Left hindlimb (tissue), 1 donor: ENCODE measurements at places on chromosomes 12 and 14.

- DNase-seq = no peak
Measured at GRCh38 chr12:76020731-76021672, 10.6 kb downstream of the PHLDA1 start.

- DNase-seq = no peak
Measured at GRCh38 chr14:95402176-95402575, 82.5 kb upstream of the CLMN start.

DNA sequence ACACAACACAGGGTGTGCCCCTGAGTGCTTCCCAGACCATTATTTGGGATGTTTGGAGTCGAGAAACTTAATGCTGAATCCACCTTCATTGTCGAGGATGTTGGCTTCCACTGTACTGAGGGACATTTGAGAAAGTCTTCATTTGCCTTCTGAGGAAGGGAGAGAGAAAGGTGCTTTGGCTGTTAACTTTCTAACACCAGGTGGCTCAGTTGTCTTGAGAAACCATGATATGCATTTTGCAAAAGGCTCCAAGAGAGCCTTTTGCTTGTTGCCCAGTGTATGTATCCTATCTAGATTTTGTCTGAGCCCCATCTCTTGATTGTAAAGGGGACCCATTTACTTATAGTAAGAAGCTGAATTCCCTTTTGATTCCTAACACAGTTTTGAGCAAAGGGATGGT, 28.6 kb upstream of the NRXN3 start:
- no peak for DNase-seq

GRCh38 chr12:80593766-80594165, 113.7 kb upstream of the MYF6 start:
- DNase-seq = no peak

DNA sequence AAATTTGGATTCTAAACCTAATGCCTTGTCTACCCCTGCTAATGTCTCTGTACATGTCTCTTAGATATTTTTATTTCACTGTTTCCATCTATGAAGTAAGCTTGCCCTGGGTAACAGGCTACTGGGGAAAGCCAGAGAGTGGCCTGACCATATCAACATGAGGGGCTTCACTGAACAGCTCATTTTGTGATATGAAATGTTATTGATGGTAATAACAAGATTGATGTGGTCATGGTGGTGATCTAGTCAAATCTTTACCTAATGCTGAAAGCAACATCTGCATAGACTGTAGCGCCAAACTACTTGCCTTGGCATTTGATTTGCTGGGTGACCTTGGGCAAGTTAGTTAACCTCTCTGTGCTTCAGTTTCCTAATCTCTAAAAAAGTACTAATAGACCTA, 9.9 kb upstream of the DYRK2 start:
- no peak for DNase-seq

- DNase-seq = no peak
Measured at GRCh38 chr14:49962621-49963020, 69.7 kb downstream of the ARF6 start.

DNA sequence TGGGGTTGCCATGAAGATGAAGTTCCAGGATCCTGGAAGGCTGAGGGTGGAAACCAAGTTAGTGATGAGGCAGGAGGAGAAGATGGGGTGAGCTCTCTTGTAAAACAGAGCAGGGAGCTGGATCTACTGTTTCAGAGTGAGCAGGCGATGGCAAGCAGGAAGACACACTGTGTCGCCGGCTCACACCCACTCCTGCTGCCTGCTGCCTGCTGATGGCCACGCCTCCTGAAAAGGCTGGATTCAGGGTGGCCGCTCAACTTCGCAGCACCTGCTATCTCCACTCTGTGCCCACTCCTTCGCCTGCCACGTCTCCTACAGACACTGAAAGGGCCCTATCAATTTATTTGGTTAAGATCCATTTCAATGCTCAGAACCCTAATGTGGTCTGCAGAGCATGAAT, 96.1 kb downstream of the RBM19 start:
- DNase-seq = no peak

- no peak for DNase-seq
Measured at GRCh38 chr14:76656592-76656991, 104.7 kb upstream of the VASH1 start.

DNA sequence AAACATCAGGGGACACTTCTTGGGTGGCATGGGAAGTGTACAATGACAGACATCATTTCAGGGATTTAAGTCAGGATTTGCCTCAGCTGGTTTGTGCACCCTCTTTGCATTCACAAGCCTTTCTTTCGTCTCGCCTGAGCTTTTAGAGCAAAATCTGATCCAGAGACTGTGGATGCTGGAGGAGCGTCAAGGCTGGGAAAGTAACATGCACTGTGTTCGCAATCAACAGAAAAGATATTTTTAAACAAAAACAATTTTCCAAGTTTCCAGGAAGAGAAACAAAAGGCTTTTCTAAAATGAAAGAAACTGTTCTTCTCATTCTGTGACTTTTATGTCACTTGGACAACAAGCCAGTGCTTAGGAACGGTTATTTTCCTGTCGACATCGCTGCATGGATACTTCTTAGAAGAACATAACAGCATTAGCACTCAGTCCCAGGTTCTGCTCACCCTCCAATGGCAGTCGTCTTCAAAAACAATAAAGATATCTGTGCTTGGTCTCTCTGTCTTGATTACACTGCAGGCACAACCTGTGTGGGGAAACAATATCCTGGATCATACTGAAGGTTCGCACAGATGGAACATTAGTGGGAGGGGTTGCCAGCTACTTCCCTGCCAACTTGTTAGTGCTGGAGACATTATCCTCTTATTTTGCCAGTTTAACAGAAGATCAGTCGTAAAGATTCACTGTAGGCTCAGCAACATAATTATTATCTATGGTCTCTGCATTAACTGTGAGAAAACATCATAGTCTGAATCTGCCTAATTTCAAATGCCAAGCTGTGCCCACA, 403.3 kb upstream of the ATP2B1 start:
- DNase-seq = peak; percentile 38

DNA sequence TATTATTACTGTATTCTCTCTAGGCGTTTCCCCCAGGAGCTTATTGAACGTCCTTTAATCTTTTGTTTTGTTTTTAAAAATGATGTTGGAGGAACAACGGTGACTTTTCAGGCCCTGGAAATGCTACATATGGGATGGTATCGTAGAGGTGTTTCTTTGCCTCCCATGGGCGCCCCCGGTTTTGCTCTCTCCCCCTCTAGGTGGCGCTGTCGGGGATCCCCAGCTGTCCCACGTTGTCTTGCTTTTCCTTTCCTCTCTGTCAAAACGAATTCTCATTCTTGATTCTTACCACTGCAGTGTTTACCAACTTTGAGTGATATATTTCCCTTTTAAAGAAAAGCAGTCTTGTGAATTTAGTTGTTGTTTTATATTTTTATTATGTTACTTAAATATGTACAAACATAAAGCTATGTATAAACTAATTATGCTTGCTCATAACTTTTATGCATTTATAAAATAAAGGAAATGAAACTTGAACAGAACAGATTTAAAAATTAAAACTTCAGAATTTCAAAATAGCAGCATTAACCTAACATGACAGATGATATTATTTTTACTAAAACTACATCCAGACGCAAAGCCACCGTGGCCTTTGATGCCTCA, 171.9 kb downstream of the RGS6 start:
- DNase-seq = no peak

DNA sequence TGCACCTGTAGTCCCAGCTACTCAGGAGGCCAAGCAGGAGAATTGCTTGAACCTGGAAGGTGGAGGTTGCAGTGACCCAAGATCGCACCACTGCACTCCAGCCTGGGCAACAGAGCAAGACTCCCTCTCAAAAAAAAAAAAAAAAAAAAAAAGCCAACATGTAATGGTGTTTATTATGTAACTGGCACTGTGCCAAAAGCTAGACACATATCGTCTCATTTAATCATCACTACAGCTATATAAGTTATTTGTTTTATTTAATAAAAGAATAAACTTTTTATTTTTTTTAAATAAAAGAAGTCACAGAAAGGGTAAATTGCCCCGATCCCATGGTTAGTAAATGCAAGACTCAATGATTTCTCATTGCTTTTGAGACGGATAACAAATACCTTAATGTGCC, 76.9 kb downstream of the PTCSC3 start:
- DNase-seq = no peak

DNA sequence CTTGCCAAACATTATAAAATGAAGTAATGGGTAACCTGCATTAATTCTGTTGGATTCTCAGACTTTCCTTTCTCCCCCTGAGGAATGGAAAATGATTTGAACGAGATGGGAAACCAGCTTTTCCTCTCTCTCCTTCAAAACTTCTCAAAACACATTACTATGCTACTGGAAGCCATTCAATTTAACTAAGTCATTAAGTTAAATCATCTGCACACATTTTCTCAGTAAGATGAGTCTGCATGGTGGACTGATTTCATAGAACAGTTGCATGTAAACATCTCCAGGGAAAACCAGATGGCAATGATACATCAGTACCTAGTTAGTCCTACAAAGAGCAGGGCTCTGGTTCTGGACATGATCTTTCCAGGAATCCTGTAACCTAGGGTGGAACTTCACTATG, 59.9 kb downstream of the BMP4 start:
- DNase-seq = no peak

DNA sequence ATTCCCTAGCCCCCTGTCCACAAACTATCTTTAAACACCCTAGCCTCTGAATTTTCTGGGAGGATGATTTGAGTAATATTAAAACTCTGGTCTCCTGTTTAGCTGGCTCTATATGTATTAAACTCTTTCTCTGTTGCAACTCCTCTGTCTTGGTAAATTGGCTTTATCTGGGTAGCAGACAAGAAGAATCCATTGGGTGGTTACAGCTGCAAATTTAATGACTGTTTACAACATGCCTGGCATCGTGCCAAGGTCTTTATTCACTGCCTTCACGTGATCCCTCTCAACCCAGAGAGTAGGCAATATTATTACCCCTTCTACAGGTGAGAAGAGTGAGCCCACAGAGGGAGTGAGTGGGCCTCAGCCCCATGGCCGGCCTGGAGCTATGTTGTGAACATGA, 77.8 kb upstream of the MYL2 start:
- no peak for DNase-seq

DNA sequence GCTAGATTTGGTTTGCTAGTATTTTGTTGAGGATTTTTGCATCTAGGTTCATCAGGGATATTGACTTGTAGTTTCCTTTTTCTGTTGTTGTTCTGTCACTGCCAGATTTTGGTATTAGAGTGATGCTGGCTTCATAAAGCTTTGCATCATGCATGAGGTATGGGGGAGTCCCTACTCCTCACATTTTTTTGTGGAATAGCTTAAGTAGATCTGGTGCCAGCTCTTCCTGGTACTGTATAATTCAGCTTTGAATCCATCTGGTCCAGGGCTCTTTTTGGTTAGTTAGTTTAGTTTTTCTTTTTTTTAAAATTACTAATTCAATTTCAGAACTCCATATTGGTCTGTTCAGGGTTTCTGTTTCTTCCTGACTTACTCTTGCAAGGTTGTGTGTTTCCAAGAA, 59.4 kb downstream of the LRRIQ1 start:
- DNase-seq = no peak

DNA sequence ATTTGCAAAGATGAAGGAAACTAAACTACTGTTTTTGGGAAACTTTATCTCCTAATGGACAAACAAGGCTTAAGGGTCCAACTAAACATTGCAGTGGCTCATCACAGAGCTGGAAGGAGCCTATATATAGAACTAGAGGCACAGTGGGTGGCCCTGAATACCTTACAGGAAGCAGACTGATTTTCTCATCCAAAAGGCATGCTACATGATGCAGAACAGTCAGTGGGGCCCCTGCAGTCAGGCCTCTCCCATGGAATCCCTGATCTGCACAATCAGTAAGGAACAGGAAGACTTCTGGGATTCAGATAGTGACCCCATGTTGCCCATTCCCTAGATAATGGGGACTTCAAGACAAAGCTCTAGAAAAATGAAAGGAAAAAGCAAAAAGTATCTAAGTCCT, 1.9 kb upstream of the LLPH start:
- no peak for DNase-seq

- DNase-seq = no peak
Measured at GRCh38 chr14:105600939-105601359, 74.6 kb downstream of the TMEM121 start.

- no peak for DNase-seq
Measured at GRCh38 chr12:25459541-25459951, 93.5 kb downstream of the LMNTD1 start.

GRCh38 chr12:10252201-10252600, 39.5 kb downstream of the GABARAPL1 start:
- DNase-seq = no peak

DNA sequence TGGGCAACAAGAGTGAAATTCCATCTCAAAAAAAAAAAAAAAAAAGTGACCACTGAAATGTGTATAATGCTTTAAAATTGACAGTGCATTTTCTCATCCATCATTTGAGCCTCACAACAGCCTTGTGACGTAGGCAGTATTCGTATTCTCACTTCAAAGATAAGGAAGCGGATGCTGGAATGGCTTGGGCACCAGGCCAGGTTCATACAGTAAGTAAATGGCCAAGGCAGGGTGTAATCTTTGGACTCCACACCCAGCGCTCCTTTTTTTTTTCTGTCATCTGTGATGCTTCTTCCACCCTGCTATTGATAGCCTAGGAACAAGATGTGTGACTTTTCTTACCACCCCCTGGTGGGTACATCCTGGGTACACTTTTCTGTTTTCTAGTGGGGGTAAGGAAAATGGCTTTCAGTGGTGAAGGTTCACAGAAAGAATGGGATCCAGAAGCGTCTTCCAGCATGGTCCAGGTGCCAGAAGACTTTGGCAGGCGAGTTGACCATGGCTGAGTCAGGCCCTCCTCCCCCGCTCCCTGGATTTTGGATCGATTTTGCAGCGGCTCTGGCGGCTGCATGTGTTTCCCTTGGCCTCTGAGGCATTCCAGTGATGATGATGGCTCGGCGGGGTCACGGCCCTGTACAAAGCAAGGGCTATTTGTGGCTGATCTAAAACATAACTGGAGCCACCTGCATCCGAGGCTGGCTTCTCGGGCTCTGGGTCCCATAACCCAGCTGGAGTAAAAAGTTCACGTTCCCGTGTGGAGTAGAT, 110.6 kb downstream of the CACNA1C start:
- DNase-seq = peak; percentile 92

DNA sequence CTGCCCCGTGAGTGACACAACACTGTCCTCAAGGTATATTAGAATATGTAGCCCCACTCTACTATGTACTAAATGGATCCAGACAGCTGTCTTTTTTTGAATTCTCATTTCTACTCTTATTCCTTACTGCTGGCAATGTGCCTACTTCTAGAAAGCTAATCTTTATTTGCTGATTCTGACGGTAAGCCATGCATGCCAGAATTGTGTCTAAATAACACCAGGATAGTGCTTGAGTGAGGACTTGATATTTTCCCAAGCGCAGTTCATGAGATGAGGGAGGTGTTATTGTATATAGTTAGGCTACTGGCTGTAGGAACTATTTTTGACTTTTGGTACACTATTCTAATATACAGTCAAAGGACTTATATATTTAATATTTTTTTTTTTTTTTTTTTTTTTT, 316.2 kb upstream of the NAV3 start:
- DNase-seq = no peak

GRCh38 chr14:56903304-56903969, 93.2 kb upstream of the OTX2 start:
- no peak for DNase-seq

GRCh38 chr14:58571769-58572472, 65.8 kb upstream of the DACT1 start:
- no peak for DNase-seq

GRCh38 chr14:71267691-71268090, 360.4 kb downstream of the PCNX1 start:
- no peak for DNase-seq
